ENCODE measurements at places on chromosomes 12 and 14.

DNA sequence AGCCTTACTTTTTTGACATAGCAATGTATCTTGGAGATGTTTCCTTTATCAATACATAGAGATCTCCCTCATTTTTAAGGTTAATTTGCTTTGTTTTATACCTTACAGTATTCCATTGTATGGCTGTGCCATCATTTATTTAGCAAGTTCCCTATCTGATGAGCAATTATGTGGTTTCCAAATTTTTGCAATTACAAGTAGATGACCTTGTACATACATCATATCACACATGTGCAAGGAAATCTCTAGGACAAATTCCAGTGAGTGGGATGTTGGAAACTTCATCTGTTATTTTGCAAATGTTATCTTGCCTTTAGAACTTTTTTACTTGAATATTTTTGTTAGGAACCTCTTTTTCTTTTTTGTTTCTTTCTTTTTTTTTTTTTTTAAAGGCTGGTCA is 49.7 kb downstream of the DRAM1 start:
- H3K4me3 ChIP-seq, result no peak overlapping the region
- H3K4me1 ChIP-seq, result no peaks in the 10 kb centered on the region
- H3K27ac ChIP-seq, result no peak overlapping the region
- no peaks in the 10 kb centered on the region for H3K27me3 ChIP-seq

- H3K4me1 ChIP-seq, result peaks cover 3% of the 10 kb centered on the region
- H3K36me3 ChIP-seq, result no peaks in the 10 kb centered on the region
- DNase-seq, result no peak
- no peak overlapping the region for H3K27ac ChIP-seq
- H3K27me3 ChIP-seq, result no peaks in the 10 kb centered on the region
These were observed 28.1 kb upstream of the PPM1A start for GRCh38 chr14:60220917-60221316.

- no peaks in the 10 kb centered on the region for H3K4me1 ChIP-seq
- no peak overlapping the region for H3K27ac ChIP-seq
- no peaks in the 10 kb centered on the region for H3K27me3 ChIP-seq
- no peak for DNase-seq
These were observed 36.3 kb downstream of the PPP2R5C start for GRCh38 chr14:101797856-101798255.

DNA sequence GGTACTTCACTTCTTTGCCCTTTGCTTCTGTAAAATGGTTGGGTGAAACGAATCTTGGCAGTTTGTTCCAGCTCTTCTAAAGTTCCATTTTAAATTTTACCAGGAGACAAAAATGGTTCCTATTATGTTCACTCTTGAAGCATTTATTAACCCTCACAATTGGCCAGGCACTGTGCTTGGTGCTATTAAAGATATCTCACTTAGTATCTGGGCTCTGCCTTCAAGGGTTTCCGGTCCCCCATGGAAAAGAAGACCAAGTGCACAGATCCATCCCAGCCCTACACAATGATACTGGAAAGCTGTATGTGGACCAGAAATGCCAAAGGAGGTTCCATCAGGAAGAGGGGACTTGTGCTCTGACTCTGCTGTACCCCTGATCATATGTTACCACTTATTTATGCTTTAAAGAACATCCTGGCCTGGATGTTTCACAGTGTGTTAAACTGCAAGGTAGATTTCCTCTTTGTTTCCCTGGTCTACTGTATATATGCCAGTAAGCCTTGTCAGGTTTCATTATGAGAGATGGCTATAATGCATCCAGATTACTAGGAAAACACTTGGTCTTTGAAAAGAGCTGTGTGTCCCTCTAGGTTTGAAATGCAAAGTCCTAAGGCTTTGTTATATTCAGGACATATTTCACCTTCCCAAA is 154.8 kb downstream of the PRKCH start:
- no peak for DNase-seq
- no peaks in the 10 kb centered on the region for H3K36me3 ChIP-seq
- no peaks in the 10 kb centered on the region for H3K27me3 ChIP-seq
- H3K4me3 ChIP-seq, result no peak overlapping the region
- peaks cover 25% of the 10 kb centered on the region for H3K4me1 ChIP-seq
- H3K27ac ChIP-seq, result peak overlapping the region; percentile 82

DNA sequence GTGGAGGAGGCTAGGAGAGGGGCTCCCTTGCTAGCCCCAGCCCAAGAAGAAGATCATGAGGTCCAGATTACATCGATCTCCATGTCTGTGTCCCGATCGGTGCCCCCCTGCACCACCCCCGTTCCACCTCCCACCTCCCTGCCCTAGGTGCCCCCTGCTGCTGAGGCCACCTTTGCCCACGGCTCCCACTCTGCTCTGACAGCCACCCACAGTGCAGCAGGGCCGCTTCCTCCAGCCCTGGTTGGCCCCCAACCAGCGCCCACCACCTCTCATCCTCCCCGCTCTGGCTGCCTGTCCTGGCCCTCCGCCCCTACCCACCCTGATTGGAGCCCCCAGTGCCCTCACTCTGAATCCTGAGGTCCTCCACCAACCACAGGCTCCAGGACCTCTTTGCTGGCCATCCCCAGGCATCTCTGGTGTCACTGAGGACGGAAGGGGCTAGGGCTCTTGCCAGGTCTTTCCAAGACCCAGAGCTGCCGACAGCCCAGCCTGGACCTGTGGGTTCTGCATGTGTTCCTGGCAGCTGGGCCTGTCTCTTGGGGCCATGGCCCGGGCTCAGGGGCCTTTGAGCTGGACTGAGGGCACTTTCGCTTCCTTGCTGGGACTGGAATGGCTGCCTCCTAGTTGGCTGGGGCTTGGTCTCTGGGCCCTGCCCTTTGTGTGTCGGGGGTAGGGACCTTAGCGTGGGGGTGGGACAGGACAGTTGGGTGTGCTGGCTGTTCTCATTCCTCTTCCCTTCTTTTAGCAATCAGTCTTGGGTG is 7.2 kb upstream of the PLXNC1 start:
- H3K4me1 ChIP-seq, result no peaks in the 10 kb centered on the region
- no peaks in the 10 kb centered on the region for H3K27me3 ChIP-seq
- no peak overlapping the region for H3K4me3 ChIP-seq
- H3K27ac ChIP-seq, result no peak overlapping the region

- no peak for DNase-seq
- H3K27ac ChIP-seq, result no peak overlapping the region
- H3K27me3 ChIP-seq, result no peaks in the 10 kb centered on the region
- no peaks in the 10 kb centered on the region for H3K4me1 ChIP-seq
These were observed 50.3 kb downstream of the BCL2L14 start for GRCh38 chr12:12121061-12121460.

- H3K27ac ChIP-seq, result no peak overlapping the region
- no peaks in the 10 kb centered on the region for H3K27me3 ChIP-seq
- H3K36me3 ChIP-seq, result no peaks in the 10 kb centered on the region
- no peak for DNase-seq
- no peak overlapping the region for H3K4me3 ChIP-seq
- H3K4me1 ChIP-seq, result no peaks in the 10 kb centered on the region
These were observed 1170.7 kb downstream of the FSCB start for GRCh38 chr14:43336351-43336750.

- DNase-seq, result no peak
- H3K4me3 ChIP-seq, result no peak overlapping the region
- no peak overlapping the region for H3K27ac ChIP-seq
- H3K4me1 ChIP-seq, result no peaks in the 10 kb centered on the region
These were observed 178.0 kb downstream of the DACT1 start for GRCh38 chr14:58815794-58816193.

DNA sequence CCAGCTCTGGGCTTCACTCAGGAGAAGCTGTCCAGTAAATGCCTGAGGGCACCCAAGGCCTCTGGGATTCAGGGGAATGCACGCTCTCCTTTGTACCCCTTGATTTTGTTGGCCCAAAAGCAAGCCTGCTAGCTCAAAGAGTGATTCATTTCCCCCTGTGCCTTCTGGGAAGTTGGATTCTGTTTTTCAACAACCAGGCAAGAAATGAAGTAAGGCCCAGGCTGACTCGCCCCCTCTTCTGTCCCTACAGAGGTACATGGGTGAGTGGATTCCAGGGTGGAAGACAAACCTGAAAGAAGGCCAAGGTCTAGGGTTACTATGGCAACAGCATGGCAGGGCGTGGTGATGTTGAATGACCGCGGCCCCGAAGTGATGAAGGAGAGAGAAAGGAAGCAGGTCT is 9.3 kb upstream of the SERPINA5 start:
- H3K27me3 ChIP-seq, result no peaks in the 10 kb centered on the region
- no peak overlapping the region for H3K4me3 ChIP-seq
- H3K36me3 ChIP-seq, result no peaks in the 10 kb centered on the region
- peak overlapping the region; percentile 56 for H3K27ac ChIP-seq

All from ascending aorta (tissue), 2 donors.